Gastroesophageal sphincter (tissue), 4 donors: ENCODE measurements at places on chromosomes 7 and 10.

GRCh38 chr7:76346097-76346496 is 12.7 kb downstream of the YWHAG start:
- H3K4me1 ChIP-seq: no peaks in the 10 kb centered on the region
- H3K36me3 ChIP-seq: no peaks in the 10 kb centered on the region
- no peak for ATAC-seq
- H3K27me3 ChIP-seq: no peaks in the 10 kb centered on the region

- H3K27ac ChIP-seq: no peak overlapping the region
- ATAC-seq: no peak
- H3K4me1 ChIP-seq: no peaks in the 10 kb centered on the region
- no peaks in the 10 kb centered on the region for H3K36me3 ChIP-seq
- H3K27me3 ChIP-seq: no peaks in the 10 kb centered on the region
Observed at GRCh38 chr10:89627830-89628229, 17.2 kb downstream of the PANK1 start.

DNA sequence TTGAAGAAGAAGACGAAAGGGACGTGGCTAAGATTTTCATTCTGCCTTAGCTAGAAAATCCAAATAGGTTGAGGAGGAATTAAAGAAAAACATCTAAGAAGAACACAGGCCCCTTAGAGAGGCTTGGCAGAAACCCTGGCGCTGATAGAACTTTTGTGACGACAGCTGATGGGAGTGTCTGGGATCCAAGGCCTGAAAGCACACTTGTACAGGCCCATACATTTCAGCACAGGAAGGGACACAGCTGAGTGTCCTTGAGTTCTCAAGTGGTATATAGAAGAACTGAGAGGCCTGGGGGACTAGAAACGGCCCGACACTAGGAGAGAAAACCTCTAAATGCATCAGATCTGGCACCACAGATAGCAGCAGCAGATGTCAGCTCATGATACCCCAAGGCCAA is 39.5 kb downstream of the PRPS1L1 start:
- H3K4me1 ChIP-seq: no peaks in the 10 kb centered on the region
- H3K27me3 ChIP-seq: no peaks in the 10 kb centered on the region
- H3K4me3 ChIP-seq: no peak overlapping the region
- no peak for ATAC-seq

- H3K27ac ChIP-seq: no peak overlapping the region
- peaks cover 31% of the 10 kb centered on the region for H3K36me3 ChIP-seq
- H3K27me3 ChIP-seq: no peaks in the 10 kb centered on the region
Observed at GRCh38 chr7:94432817-94433216, 38.1 kb downstream of the COL1A2 start.

DNA sequence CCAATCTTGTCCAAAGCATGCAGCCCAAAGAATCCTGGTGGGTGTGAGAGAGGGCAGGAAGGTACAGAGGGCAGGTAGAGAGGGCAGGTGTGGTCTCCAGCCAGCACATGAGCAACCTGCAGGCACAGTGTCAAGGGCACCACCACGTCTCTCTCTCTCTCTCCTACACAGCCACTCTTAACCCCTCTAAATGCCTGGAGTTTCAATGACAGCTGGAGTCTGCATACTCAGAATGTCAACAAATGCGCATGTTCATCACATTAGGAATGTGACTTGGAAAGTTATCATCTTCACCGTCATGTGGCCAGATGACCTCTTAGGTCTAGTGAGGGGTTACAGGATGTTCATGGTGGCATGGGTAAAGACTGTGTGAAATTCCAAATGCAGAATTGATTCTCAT is 456.8 kb downstream of the SORCS1 start:
- H3K27ac ChIP-seq: no peak overlapping the region
- no peak overlapping the region for H3K4me3 ChIP-seq
- peaks cover 12% of the 10 kb centered on the region for H3K27me3 ChIP-seq
- no peaks in the 10 kb centered on the region for H3K36me3 ChIP-seq
- ATAC-seq: no peak

DNA sequence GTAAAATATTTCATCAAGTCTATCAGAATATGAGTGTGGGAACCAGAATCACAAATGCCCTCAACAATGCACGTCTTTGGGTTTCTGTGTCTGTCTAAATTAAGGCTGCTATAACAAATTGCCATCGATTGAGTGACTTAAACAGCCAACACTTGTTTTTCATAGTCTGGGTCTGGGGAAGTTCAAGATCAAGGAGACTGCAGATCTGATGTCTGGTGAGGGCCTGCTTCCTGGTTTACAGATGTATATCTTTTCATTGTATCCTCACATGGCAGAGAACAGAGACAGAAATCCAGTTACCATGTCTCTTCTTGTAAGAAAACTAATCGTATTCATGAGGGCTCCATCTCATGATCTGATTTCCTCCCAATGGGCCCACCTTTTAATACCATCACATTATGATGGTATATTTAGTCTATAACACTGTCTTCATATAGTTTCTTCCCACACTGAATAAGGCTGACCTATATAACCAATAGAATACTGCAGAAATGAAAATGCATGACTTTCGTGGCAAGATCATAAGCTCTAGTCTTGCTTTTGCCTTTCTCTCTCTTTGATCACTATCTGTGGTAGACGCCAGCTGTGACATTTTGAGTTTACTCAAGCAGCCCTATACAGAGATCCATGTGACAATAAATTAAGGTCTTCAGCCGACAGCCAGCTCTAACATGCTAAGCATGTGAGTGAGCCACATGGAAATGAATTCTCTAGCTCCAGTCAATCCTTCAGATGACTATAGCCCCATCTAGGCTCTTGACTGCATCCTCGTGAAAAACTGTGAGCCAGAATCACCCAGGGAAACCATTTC is 51.9 kb downstream of the THSD7A start:
- no peaks in the 10 kb centered on the region for H3K27me3 ChIP-seq
- no peak overlapping the region for H3K27ac ChIP-seq

DNA sequence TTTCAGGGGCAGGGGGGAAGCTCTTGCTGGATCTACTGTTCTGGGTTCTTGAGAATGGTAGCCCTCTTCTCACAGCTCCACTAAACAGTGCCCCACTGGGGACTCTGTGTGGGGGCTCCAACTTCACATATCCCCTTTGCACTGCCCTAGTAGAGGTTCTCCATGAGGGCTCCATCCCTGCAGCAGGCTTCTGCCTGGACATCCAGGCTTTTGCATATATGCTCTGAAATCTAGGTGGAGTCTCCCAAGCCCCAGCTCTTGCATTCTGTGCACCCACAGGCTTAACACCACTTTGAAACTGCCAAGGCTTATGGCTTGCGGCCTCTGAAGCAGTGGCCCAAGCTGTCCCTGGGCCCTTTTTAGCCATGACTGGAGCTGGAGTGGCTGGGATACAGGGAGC is 150.7 kb downstream of the LRMDA start:
- no peaks in the 10 kb centered on the region for H3K27me3 ChIP-seq
- no peaks in the 10 kb centered on the region for H3K4me1 ChIP-seq
- no peak for ATAC-seq

DNA sequence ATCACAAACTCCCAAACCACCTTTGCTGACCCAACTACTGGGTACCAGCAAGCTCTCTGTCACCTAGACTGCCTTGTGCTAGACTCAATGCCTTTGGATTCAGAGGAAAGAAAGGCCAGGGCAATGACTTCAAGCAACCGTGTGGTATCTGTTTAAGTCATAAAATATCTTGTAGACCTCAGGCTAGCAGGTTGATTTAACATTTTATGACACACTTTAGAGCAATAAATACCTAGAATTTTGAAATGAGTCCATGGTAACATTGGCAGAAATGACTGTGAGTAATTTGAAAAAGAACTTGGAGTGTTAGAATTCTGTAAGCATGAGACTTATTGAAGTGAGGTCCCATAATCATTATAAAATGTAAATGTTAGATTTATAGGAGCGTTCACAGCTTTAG is 87.2 kb downstream of the TWIST1 start:
- no peak overlapping the region for H3K27ac ChIP-seq
- no peaks in the 10 kb centered on the region for H3K4me1 ChIP-seq
- no peaks in the 10 kb centered on the region for H3K36me3 ChIP-seq
- ATAC-seq: no peak
- H3K4me3 ChIP-seq: no peak overlapping the region
